ENCODE measurements at places on chromosomes 7 and 10. TPM values are rescaled to one million over a fixed set of nuclear protein-coding genes. Genes with fewer than 3 reads are reported as not detected.
A peak's percentile ranks its signal among the peaks of the same experiment; 100 is the strongest.

- H3K27ac ChIP-seq: no peak overlapping the region
- no peak overlapping the region for H3K4me3 ChIP-seq
- H3K36me3 ChIP-seq: no peaks in the 10 kb centered on the region
- no peak for DNase-seq
Measured at GRCh38 chr7:120645966-120646365, 212.0 kb downstream of the TSPAN12 start.

DNA sequence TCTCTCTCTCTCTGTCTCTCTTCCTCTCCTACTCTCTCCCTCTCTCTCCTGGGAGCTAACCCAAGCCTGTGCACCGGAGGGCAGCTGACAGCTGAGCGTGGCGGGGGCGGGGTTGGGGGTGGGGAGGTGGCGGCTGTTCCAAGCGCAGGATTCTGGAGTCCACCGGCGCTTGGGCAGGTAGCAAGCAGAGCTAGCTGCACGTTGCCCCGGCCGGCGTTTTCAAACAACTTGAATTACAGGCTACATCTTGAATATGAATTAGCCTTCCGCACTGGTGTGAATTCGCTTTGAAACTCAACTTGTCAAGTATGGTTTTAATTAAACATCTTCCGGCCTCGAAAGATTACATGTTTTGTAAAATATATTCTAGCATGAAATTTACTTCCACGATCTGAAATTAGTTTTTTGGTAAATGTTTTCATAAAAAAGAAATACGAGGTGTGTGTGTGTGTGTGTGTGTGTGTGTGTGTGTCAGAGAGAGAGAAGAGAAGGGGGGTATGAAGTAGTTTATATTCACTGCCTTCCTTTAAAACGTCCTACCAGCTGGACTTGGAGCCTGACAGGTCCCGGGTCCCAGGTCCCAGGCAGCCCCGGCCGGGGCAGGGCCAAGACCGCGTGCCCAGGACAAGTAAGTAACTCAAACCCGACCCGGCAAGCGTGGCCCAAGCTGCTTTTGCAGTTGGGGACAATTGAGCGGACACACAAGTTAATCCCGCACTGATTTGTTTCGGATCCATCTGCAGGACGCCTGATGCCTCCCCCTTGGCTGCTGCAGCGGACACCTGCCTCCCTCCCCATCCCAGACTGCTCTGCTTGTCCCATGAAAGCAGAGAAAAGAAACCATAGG, 9.0 kb upstream of the DLX6 start:
- no peak overlapping the region for H3K4me3 ChIP-seq
- DNase-seq: no peak
- no peaks in the 10 kb centered on the region for H3K36me3 ChIP-seq
- no peak overlapping the region for H3K27ac ChIP-seq
- peaks cover 100% of the 10 kb centered on the region for H3K27me3 ChIP-seq

DNA sequence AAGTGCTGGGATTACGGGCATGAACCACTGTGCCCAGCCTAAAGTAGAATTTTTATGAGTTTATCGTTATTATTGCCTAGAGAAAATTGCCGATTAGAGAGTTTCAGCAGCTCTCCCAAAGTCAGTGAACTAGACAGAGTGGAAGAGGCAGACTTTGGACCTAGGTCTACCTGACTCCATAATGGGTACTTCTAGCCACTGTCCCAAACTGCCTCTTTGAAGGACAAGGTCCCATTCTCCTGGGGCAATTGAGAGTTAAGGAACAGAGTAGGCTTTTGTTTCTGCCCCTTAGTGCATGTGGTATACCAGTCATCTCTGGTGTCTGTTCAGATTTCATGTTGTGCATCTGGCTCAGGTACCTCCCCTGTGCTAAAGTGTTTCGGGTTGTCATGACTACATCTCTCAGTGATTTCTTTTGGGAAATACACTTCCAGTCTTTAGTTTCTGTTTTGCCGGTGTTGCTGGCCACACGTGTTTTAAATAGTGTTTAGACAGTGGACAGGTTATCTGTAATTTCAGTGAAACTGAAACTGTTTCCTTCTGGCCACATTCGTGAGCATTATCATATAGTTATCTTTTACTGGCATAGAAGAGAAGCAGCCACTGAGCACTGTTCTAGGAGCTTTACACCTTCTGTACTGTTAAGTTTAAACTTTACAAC, 4.7 kb downstream of the TMEM236 start:
- DNase-seq: no peak
- no peaks in the 10 kb centered on the region for H3K27me3 ChIP-seq
- no peaks in the 10 kb centered on the region for H3K36me3 ChIP-seq

DNA sequence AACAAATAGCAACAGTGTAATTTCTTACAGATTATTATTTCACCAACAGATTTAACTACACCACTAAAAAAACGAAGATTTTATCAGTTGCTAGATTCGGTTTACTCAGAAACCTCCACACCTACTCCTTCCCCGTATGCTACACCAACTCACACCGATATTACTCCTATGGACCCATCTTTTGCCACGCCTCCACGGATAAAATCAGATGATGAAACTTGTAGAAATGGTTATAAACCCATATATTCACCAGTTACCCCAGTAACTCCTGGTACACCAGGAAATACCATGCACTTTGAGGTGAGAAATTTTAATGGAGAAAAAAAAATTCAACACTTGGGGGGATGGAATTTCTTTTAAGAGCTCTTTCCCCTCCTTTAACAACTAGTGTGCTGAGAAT, 92.5 kb downstream of the KMT2E start:
- H3K4me1 ChIP-seq: no peaks in the 10 kb centered on the region
- no peak for DNase-seq
- no peak overlapping the region for H3K4me3 ChIP-seq
- H3K27ac ChIP-seq: peak overlapping the region; percentile 12
- peaks cover 91% of the 10 kb centered on the region for H3K36me3 ChIP-seq
- no peaks in the 10 kb centered on the region for H3K27me3 ChIP-seq

GRCh38 chr10:14438057-14438456, 107.3 kb upstream of the FRMD4A start:
- peaks cover 4% of the 10 kb centered on the region for H3K27me3 ChIP-seq
- no peaks in the 10 kb centered on the region for H3K36me3 ChIP-seq
- DNase-seq: no peak
- no peak overlapping the region for H3K4me3 ChIP-seq

GRCh38 chr10:114519306-114519669, 115.0 kb upstream of the AFAP1L2 start:
- DNase-seq: no peak
- no peak overlapping the region for H3K4me3 ChIP-seq
- H3K36me3 ChIP-seq: no peaks in the 10 kb centered on the region

DNA sequence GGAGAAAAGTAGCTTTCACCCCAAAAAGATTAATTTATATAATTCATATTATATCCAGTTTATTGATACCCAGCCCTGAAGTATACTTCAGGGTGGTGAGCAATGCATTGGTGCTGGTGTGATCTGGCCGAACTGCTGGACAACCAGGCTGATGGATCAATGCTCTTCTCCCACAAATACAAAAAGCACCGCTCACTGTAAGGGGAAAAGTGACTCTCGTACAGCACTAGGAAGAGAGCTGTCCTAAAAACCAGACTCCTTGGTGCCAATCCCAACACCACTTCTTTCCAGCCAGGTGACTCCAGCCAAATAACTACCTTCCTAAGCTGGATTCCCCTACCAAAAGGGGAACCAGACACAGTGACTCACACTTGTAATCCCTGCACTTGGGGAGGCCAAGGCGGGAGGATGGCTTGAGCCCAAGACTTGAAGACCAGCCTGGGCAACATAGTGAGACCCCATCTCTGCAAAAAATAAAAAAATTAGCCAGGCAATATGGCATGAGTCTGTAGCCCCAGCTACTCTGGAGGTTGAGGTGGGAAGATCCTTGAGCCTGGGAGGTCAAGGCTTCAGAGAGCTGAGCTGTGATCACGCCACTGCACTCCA, 13.1 kb upstream of the TNPO3 start:
- no peak overlapping the region for H3K27ac ChIP-seq
- H3K36me3 ChIP-seq: no peaks in the 10 kb centered on the region
- DNase-seq: no peak
- no peak overlapping the region for H3K4me3 ChIP-seq
- peaks cover 4% of the 10 kb centered on the region for H3K27me3 ChIP-seq

DNA sequence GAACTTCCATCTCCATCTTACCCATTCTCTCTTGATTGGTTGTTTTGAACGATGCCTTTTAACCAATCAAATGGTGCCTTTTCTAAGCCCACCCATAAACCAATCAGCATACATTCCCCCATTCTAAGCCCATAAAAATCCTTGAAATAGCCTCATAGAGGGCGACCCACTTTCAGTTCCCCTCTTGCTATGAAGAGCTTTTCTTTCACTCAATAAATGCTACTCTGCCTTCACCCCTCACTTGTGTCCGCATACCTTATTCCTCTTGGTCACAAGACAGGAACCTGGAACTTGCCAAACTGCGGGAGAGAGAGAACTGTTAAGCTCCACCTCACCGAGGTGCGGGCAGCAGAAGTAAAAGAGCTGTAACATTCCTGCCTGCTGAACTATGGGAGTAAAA, 1602.0 kb upstream of the LRRTM3 start:
- H3K27me3 ChIP-seq: no peaks in the 10 kb centered on the region
- no peak overlapping the region for H3K27ac ChIP-seq
- no peak overlapping the region for H3K4me3 ChIP-seq
- H3K4me1 ChIP-seq: peaks cover 8% of the 10 kb centered on the region
- DNase-seq: no peak

PLXDC2 gene
- total RNA-seq: 22.6 TPM

DNA sequence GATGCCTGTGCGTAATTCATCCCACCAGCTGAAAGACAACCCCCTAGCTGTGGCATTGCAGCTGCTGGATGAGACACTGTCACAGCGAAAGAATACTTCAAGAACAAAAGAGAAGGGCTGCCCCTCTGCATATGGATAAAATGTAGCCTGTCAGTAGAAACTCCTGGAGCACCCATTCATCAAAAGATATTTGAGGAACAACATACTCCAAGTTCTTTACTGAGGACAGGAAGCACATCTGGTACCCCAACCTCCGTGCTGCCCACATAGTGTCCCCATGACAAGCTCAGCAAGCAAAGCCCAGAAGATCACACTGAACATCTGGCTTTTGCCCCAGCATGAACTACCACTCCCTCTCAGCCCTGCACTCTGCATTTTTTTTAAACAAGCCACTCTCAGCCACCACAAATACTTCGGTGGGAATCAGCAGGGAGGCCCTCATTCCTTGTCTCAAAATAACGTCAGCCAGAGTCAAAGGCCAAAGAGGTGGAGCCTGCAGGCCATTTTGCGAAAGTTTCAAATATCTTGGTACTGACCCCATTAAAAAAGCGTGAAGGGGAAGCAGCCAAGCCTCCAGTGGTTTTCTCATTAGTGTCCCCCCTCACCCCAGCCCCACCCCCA, 1.7 kb downstream of the CREB3L2 start:
- H3K36me3 ChIP-seq: no peaks in the 10 kb centered on the region
- H3K27ac ChIP-seq: peak overlapping the region; percentile 91
- DNase-seq: peak; percentile 77

DNA sequence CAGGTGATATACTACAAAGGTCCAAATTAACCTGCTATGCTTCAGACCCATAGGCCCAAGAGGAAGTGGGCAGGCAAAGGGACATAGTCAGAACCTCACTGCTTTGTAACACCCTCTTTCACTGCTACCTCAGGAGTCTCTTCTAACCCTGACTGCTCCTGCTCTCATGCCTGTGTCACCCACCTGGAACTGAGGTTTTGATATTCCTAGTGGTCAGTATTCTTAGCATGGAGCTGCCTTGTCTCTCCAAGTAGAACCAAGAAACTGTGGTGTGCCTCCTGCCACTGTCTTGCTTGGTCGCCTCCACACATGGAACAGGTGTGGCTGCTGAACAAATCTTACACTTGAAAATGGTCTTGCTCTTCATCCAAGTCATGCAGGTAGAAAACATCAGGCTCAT, 677.5 kb downstream of the XPNPEP1 start:
- no peaks in the 10 kb centered on the region for H3K36me3 ChIP-seq
- H3K27me3 ChIP-seq: no peaks in the 10 kb centered on the region
- no peak overlapping the region for H3K4me3 ChIP-seq

HYCC1 gene
- 99.3 TPM for total RNA-seq

GRCh38 chr7:101820703-101821102, 3.3 kb downstream of the CUX1 start:
- DNase-seq: no peak
- no peaks in the 10 kb centered on the region for H3K27me3 ChIP-seq
- H3K4me1 ChIP-seq: peaks cover 42% of the 10 kb centered on the region
- peak overlapping the region; percentile 69 for H3K27ac ChIP-seq

NPC1L1 gene
- 0.21 TPM for total RNA-seq

- no peak overlapping the region for H3K27ac ChIP-seq
- no peaks in the 10 kb centered on the region for H3K36me3 ChIP-seq
- H3K4me1 ChIP-seq: no peaks in the 10 kb centered on the region
- no peaks in the 10 kb centered on the region for H3K27me3 ChIP-seq
- H3K4me3 ChIP-seq: no peak overlapping the region
- DNase-seq: no peak
Measured at GRCh38 chr7:20745702-20746101, 41.0 kb downstream of the SP8 start.

BTBD16 gene
- total RNA-seq: not detected

DGKB gene
- total RNA-seq: 0.86 TPM

DNA sequence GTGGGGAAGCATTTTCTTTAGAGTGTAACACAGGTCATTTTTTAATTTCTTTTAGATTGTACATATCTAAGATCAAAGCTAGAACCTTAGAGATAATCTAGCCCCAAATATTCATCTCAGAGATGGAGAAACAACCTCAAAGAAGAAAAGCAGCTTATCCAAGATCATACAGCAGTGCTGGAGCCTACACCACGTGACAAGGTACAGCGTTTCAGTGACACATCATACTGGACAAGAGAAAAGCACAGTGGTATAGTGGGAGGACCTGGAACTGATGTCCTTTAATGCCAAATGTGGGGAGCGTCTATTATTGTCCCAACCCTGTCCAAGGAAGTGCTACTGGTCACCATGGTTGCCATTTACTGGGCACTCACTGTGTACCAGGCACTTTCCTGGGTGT, 445.8 kb downstream of the RPS24 start:
- no peak overlapping the region for H3K4me3 ChIP-seq
- no peaks in the 10 kb centered on the region for H3K27me3 ChIP-seq
- peaks cover 15% of the 10 kb centered on the region for H3K4me1 ChIP-seq
- H3K27ac ChIP-seq: no peak overlapping the region
- DNase-seq: no peak

DNA sequence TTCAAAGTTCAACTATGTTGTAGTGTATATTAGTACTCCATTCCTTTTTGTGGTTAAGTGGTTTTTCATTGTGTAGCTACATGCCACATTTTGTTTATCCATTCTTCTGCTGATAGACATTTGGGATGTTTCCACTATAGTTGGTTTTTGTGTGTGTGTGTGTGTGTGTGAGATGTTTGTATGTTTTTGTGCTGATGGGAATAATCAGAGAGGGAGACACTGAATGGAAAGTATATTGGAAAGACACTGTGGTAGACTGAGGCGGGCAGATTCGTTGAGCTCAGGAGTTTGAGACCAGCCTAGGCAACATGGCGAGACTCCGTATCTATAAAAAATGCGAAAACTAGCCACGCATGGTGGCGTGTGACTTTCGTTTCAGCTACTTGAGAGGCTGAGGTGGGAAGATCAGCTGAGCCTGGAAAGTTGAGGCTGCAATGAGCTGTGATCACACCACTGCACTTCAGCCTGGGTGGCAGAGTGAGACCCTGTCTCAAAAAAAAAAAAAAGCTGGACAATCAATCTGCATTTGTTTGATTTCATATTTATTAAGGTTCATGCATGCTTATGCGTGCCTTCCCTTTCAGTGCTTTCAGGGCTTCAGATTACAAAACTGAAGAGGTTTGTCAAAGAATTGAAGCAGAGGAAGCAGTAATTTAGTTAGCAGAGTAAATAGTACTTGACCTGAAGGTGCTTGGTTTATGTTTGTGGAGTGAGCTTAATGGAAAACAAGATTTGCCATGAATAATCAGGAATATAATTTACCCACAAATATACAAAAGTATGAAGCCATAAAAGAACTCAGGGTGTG, 14.7 kb downstream of the SEC24C start:
- H3K27me3 ChIP-seq: no peaks in the 10 kb centered on the region
- no peaks in the 10 kb centered on the region for H3K4me1 ChIP-seq

AKR1C8 gene
- not detected for total RNA-seq
